ENCODE measurements at places on chromosomes 2 and 18. TPM values are rescaled to one million over a fixed set of nuclear protein-coding genes. Genes with fewer than 3 reads are reported as not detected.

GRCh38 chr2:201176081-201176481 lies 6.9 kb upstream of the CASP10 start:
- DNase-seq = no peak

GRCh38 chr2:196284866-196285557 lies 113.6 kb upstream of the STK17B start:
- no peak for DNase-seq

- no peak for DNase-seq
Measured at GRCh38 chr18:26792661-26793060, 72.8 kb downstream of the AQP4 start.

- no peak for DNase-seq
Measured at GRCh38 chr2:101435001-101435862, 39.7 kb downstream of the RFX8 start.

- DNase-seq = no peak
Measured at GRCh38 chr2:184528119-184528518, 70.2 kb upstream of the ZNF804A start.

DNA sequence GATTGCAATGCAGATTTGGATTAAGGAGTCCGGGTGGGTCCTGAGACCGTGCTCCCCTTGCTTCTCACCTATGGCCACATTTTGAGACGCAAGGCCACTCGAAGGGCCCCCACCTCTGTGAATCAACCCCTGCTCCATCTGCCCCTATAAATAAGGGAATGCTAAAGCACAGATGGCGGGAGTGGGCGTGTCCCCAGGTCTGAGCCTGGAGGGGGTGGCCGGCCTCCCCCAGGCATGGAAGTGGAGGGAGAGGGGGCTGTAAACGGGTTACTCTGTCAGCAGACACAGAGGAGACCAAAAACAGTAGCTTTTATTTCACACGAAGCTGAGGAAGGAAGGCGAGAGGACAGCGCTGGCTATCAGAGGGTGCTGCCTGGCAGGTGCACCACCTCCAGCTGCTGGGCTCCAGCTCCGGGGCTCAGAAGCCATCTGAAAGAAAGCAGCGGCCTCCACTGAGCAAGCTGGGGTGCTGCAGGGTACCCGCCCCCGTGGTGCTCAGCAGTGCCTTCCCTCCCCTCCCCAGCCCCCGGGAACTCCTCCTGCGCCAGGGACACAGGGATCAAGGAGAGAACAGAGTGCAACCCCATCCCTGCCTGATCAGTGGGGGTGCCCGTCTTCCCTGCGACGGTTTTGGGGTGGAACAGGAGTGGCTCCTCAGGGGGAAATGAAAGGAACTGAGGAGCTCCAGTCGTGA lies 56.7 kb upstream of the RAB6C start:
- no peak for DNase-seq

The UGT1A1 gene
- total RNA-seq = not detected

DNA sequence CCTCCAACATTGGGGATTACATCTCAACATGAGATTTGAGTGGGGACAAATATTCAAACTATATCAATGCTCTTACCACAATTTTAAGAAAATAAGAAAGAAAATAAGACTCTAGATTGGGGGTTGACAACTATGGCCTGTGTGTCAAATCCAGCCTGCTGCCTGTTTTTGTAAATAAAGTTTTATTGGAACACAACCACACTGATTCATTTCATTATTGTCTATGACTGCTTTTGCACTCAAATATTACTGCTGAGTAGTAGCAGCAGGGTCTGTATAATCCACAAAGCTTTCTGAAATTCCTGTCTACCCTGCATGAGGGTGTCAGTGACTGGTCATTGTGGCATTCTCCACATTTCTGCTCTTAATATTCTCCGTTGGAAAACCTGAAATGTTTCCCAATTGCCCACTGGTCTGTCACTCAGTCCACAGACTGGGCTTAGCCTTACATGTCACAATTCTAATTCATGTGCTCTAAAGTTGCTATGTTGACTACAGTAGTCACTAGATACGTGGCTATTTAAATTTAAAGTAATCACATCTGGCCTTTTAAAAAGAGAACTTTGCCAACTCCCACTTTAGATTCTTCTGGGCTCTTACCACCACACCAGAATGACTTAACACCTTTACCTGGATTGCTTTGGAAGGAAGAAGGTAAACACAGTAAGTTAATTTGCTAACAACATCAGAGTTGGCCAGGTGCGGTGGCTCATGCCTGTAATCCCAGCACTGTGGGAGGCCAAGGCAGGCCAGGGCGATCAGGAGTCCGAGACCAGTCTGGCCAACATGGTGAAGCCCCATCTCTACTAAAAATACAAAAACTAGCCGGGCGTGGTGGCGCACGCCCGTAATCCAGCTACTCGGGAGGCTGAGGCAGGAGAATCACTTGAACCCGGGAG lies 86.9 kb downstream of the CLHC1 start:
- no peak for DNase-seq

The TNFAIP6 gene
- 2.9 TPM for total RNA-seq

The SERPINB3 gene
- not detected for total RNA-seq

DNA sequence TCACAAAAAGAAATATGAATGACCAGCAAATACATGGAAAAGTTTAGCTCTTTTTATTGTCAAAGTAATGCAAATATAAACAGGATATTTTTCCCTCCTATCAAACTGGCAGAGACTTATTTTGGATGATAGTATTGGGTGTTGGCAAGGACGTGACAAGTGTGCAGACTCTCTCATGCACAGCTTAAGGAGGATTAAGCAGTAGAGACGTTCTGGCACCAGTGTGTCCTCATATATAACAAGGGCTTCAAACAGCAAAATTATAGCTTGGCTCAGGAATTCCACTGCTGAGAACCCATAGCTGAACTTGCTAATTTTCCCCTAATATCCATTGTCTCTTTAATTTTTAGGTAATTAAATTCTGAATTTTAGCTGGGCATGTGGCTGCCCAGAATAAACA lies 114.4 kb downstream of the FAM124B start:
- no peak for DNase-seq

The SOX11 gene
- 1.1 TPM for total RNA-seq

DNA sequence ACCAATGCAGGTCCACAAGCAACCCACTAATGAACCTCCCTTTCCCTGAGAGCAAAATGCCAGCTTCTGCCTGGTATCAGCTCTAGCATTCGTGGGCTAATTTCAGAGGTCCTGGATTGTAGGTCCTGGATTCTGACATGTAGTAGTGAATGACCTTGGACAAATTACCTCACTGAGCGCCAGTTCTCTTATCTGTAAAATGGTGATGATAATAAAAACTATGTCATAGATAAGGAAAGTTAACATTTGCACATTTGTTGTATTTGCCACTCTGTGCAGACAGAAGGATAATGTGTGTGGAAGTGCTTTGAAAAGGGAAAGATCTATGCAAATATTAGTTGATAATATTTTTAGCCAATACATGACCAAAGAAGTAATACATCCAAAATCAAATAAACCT lies 4.1 kb upstream of the TET3 start:
- no peak for DNase-seq

The C2orf80 gene
- total RNA-seq = not detected

The CPSF3 gene
- 16.5 TPM for total RNA-seq

The DNAJC5G gene
- total RNA-seq = 1.9 TPM

The GALNT3 gene
- total RNA-seq = not detected

- no peak for DNase-seq
Measured at GRCh38 chr18:79628416-79629248, 51.0 kb upstream of the CTDP1 start.

DNA sequence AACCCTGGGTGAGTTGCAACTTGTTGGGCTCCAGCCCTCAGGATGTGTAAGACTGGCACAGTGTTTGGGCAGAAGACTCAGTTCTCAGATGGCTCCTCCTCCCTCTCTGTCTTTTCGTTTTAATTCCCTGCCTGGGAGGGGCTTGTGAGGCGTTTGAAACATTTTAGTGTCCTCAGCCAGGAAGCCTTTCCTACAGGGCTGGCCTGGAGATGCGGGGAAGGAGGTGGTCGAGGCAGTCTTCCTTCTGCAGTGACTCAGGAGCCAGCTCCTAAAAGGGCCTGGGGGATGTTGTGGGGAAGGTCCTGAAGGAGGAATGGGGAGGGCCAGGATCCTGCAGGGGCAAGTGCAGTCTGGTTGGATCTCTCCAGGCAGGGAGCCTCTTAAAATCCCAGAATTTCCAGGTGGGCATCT lies 22.1 kb upstream of the IGFBP5 start:
- DNase-seq = no peak

- DNase-seq = no peak
Measured at GRCh38 chr2:109711230-109712122, 82.6 kb upstream of the RGPD5 start.

GRCh38 chr2:155223781-155224406 lies 525.4 kb downstream of the KCNJ3 start:
- no peak for DNase-seq

The BOLL gene
- total RNA-seq = not detected

The C2orf66 gene
- not detected for total RNA-seq

DNA sequence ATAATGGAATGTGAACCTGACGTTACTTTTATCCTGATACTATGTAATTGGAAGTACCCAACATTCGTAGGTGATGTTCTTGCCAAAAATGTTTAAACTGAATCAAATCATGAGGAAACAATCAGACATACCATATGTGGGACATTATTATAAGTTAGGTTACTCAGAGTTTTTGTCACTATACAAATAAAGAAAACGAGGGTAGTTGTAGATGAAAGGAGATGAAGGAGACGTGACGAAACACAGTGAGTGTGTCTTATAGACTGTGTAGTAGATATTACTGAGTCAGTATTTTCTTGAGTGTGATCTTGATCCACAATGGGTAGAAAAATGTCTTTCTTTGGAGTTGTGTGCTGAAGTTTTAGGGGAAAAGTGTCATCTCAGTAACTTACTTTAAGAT lies 176.8 kb downstream of the ZNF407 start:
- DNase-seq = no peak

The SRD5A2 gene
- not detected for total RNA-seq

The WNT6 gene
- 2.1 TPM for total RNA-seq

The DSG4 gene
- not detected for total RNA-seq

- peak; percentile 68 for DNase-seq
Measured at GRCh38 chr2:217932803-217933616, 69.8 kb downstream of the TNS1 start.

The MARCHF4 gene
- 0.08 TPM for total RNA-seq

- no peak for DNase-seq
Measured at GRCh38 chr2:129428086-129428660, 551.3 kb upstream of the RAB6C start.

GRCh38 chr2:96527286-96528005 lies 9.1 kb upstream of the ARID5A start:
- no peak for DNase-seq

DNA sequence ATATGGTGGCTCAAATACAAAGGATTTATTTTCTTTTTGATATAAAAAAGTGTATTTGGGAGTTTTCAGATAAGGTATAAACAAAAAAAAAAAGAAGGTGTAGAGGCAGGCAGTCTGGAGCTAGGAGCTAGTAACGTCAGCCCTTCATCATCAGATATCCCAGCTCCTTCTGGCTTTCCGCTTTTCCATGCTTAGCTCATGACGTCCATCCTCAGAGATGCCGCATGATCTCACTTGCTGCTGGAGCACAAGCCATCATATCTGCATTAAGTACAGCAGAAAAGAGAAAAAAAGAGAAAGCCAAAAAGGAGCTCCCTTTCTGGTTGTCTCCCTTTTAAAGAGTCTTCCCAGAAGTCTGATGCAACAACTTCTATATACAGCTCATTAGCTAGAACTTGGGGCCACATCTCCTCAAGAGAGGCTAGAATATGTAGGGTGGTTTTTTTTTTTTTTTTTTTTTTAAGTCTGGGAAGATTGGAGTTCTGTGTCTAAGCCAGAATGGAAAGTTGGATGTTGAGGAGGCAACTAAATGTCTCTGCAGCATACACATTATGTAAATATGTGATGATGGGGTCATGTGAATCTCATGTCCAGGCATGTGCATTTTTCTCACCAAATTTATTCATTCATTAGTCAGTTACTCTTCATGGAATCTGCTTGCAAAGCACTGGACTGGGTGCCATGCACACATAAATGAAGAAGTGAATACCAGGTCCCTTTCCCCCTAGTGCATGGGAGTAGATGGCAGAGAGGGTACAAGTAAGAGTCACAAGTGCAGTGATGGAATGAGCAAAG lies 52.3 kb downstream of the DDX1 start:
- DNase-seq = no peak

DNA sequence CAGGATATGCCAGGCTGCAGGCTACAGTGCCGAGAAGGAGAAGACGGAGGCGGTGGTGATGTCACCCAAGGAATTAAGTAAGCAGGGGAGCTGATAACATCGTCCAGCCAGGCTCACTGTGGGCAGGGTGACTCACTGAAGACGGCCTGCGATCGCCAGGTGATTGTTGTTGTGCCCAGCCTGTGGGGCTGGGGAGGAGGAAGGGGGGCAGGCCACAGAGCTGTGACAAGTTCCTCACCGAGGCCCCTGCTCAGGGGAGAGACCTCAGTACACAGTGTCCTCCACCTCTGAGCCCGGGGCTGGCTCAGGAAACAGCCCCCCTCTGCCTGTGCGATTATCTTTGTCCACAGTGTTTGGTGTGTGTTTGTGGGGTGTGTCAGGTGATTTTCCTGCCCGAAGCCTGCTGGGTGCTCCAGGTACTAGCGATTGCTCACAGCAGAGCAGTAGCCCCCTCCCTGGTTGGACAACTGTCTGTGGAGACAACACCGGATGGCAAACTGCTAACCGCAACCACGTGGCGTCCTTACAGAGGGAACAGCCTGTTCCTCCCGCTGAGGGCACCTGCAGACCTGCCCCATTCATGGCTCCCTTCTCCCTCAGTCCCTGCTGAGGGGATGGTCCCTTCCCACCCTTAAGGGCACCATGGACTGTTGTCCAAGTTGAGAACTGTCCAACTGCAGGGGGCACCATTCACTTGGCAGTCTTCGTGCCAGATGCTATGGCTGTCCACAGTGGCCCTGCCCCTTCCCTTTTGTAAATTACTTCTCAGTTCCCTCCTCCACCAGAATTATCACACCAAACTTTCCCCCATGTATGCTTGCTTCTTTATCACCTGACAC lies 95.1 kb downstream of the ZFP36L2 start:
- peak; percentile 90 for DNase-seq

DNA sequence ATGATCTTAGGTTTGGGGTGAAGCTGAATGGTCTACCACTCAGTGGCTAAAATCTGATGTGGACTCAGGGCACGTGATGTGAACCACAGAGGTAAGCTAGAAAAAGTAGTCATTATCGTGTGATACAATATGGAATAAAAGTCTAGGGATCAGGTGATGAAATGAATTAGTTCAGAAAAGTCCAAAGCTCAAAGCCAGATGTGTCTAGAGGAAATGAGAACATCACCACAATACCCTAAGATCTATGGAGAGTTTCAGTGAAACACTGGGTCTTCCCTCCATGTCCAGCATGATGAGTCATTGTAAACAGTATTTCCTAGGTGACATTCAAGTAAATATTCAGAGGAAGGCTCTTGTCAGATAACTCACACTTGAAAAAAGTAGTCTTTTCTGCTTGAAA lies 1257.4 kb upstream of the ZEB2 start:
- no peak for DNase-seq

GRCh38 chr2:222747526-222748160 lies 76.2 kb downstream of the MOGAT1 start:
- no peak for DNase-seq

GRCh38 chr18:23412351-23412964 lies 40.6 kb upstream of the RIOK3 start:
- no peak for DNase-seq

The IL36G gene
- total RNA-seq = not detected

- no peak for DNase-seq
Measured at GRCh38 chr18:58112174-58112573, 68.1 kb downstream of the NEDD4L start.
